ENCODE measurements at places on chromosomes 7 and 10.

GRCh38 chr7:67435894-67436535 is 439.4 kb downstream of the TYW1 start:
- no peak for DNase-seq

DNA sequence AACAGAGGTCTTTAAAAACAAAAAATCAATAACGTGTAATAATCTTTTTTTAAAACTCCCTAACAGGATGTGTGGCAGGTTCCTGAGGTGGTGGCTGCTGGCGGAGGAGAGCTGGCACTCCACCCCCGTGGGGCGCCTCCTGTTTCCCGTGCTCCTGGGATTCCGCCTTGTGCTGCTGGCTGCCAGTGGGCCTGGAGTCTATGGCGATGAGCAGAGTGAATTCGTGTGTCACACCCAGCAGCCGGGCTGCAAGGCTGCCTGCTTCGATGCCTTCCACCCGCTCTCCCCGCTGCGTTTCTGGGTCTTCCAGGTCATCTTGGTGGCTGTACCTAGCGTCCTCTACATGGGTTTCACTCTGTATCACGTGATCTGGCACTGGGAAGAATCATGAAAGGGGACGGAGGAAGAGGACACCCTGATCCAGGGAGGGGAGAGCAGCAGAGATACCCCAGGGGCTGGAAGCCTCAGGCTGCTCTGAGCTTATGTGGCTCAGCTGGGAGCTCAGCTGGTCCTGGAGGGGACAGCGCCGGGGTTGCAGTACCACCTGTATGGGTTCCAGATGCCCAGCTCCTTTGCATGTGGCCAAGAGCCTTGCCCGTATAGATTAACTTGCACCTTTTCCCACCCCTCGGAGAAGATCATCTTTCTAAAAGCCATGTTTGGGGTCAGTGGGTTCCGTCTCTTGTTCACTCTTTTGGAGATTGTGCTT is 16.7 kb upstream of the AZGP1 start:
- no peak for DNase-seq

- DNase-seq, result no peak
Observed at GRCh38 chr7:154289119-154289518, 236.9 kb downstream of the DPP6 start.

GRCh38 chr7:25940086-25940906 is 211.7 kb upstream of the NFE2L3 start:
- DNase-seq, result no peak

GRCh38 chr10:126504063-126504760 is 115.9 kb upstream of the ADAM12 start:
- peak; percentile 39 for DNase-seq

DNA sequence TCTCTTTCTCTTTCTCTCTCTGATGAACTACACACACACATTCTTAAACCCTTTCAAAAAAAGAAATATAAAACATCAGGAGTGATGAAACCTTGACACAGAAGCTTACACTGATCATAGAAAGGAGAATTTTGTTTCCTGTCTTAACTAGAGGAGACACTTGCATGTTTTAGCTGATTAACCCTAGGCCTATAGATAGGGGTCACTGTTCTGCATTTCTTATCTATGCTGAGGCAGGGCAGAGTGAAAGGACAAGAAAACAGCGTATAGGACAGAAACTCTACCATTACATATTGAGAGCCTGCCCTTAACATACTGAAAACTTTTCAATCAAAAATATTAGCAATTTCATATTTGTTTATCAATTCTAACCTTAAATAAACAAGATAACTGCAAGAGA is 680.6 kb upstream of the MBL2 start:
- no peak for DNase-seq
